ENCODE measurements at places on chromosomes 11 and 22.

DNA sequence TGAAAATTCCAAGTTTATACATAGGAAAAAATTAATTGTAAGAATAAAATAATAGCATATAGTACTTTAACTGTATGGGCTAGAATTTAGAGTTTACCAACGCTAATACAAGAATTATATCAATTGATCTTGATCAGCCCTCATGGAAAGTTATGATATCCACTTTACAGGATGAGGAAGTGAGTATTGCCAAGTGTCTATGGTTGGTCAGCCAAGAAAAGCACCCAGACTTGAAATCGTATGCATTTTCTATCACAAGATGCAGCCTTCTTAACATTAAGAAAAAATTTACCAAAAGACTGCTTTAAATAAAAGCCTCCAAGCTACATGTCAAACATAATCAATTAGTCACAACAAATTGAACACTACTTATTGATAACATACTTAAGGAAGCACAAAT, 53.0 kb downstream of the DDI1 start:
- no peak for DNase-seq

- no peak for DNase-seq
Measured at GRCh38 chr11:129034001-129034400, 91.3 kb upstream of the TP53AIP1 start.

GRCh38 chr11:66936311-66936711, 21.9 kb downstream of the PC start:
- DNase-seq = no peak

GRCh38 chr11:42410251-42410955, 901.4 kb upstream of the API5 start:
- no peak for DNase-seq

DNA sequence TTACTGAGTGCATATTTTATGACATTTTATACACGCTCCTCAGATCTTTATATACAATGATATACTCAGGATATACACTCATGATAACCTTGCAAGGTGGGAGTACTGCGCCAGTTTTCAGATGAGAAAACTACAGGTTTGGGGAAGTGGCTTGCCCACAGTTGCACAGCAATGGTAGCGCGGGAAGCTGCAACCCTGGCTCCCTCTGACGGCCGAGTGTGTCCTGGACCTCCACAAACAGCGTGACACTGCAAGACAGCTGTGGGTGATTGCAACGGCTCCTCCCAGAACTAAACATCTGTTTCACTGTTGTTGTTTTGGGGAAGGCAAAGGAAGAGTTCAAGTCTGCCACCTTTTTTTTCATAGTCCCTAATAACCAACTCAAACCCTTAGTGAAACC, 47.0 kb downstream of the PACSIN2 start:
- DNase-seq = no peak

- no peak for DNase-seq
Measured at GRCh38 chr11:13972043-13972910, 9.8 kb downstream of the SPON1 start.

DNA sequence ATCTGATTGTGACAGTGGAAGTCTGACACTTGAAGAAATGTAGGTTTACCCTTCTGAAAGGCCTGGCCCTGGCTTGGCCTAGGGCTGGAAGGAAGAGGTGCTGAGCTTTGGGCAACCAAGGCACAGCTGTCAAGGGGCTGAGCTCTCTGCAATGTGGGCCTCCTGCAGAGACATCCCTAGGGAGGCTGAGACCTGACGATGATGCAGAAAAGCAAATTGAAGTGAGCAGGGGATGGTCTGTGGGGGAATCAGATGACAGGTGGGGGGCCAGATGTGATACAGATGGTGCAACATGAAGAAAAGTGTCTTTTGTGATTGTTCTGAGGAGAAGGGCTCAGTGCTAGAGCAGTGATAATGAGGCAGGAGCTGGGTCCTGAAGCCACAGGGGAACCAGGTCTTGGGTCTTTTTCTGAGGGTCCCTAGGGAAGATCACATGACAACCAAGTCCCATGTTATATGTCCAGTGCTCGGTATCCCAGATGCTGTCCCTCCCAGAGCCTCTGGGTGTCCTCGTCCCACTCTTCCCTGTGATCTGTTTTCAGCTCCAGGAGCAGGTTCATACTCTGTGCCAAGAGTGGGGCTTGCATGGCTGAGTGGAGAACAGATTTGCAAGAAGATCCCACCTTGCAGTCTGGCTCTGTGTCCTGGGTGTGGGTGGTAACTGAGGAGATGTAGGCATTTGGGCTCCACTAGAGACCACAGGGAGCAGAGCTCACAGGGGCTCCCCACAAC, 79.9 kb upstream of the VPREB1 start:
- no peak for DNase-seq

DNA sequence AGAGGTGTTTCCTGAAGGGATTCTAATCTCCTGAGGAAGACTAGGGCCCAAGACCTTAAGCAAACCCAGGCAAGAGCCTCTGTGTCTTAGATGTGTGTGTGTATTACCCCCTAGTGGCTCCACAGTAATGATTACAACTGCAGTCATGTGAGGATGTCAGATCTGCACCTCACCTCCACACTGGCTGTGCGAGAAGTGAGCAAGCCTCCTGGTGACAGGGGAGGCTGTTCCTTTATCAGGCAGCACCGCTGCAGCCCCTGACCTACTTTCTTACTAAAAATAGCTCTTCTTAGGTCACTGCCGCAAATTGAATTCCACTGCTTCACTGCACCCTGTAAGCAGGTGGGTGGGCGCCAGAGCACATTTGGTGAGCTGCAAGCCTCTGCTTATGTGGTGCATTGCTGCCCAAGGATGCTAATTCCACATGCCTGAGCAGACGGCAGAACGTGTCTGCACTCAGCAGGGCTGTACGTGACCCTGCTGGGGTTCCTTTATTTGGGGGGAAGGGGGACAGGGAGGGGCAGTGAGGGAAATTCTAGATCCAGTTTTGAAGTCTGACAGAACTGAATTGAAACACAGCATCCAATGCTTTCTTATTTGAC, 112.4 kb downstream of the KCNC1 start:
- DNase-seq = no peak

- DNase-seq = no peak
Measured at GRCh38 chr11:133678191-133678590, 145.9 kb upstream of the OPCML start.

DNA sequence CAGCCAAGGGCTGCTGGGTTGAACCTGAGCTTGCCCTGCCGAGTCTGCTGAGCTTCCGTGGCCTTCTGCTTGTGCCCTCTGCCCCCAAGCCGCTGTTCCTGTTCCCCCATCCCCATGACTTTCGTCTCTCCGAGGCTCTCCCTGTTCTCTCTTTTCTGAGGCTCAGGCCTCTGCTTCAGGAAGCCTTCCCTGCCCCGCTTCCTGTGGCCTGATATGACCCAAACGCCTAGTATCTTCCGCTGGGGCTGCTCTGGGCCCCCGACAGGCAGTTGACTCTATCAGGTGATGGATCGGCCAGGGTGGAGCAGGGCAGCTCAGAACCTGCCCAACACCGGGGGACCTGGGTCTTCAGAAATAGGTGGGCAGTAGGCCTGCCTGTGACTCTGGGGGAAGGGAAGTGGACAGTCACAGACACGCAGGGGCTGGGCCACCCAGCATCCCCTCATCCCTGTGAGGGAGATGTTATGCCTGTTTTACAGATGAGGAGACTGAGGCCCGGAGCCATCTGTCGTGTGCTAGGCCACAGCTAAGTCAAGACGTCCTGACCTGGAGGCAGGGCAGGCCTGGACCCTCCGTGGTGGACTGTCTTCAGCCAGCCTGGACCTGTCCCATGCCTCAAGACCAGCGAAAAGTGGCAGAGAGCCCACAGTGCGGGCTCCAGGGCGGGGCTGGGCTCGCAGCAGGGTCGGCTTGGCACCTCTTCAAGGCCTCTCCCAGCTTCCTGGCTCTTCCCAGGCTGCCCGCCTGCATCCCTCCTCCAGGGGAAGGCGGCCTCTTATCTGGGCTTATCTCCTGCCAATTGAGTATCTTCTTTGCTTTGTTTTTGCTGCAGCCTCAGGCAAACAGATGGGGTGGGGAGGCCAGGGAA, 16.2 kb downstream of the BAD start:
- DNase-seq = no peak

GRCh38 chr11:61630089-61630488, 49.2 kb upstream of the SYT7 start:
- DNase-seq = no peak

DNA sequence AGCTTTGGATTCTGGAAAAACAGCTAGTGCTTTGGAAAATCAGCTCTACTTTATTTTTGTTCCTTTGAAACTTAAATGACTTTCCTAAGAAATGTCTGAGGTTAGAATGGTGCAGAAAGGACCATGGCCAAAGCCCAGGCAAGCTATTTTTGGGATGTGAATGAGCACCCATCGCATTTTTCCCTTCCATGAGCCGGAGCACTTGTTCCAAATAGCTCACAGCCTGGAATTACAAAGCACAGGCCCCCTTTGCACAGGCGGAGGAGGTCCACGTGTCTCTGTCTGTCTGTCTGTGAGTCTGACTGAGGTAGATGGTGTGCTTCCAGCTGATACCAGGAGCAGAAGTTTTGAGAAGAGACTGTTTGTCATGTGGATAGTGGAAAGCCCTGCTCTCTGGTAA, 50.7 kb downstream of the MICAL2 start:
- no peak for DNase-seq

DNA sequence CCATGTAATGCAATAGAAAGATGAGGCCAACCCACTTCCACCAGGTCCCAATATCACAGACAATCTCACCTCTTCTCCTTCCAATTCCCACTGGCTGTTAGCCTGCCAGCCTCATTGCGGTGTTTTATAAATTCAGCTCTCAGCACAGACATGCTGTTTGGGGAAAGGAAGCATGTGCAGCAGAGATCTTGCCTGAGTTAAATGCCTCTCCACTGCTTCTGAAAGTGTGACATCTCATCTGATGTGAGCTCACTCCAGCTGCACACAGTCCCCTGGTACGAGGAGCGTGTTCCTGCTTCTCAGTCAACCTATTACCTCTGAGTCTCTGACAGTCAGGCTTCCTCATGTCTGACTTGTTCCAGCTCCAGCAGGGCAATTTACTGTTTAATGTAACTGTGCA, 122.7 kb upstream of the GUCY1A2 start:
- no peak for DNase-seq

DNA sequence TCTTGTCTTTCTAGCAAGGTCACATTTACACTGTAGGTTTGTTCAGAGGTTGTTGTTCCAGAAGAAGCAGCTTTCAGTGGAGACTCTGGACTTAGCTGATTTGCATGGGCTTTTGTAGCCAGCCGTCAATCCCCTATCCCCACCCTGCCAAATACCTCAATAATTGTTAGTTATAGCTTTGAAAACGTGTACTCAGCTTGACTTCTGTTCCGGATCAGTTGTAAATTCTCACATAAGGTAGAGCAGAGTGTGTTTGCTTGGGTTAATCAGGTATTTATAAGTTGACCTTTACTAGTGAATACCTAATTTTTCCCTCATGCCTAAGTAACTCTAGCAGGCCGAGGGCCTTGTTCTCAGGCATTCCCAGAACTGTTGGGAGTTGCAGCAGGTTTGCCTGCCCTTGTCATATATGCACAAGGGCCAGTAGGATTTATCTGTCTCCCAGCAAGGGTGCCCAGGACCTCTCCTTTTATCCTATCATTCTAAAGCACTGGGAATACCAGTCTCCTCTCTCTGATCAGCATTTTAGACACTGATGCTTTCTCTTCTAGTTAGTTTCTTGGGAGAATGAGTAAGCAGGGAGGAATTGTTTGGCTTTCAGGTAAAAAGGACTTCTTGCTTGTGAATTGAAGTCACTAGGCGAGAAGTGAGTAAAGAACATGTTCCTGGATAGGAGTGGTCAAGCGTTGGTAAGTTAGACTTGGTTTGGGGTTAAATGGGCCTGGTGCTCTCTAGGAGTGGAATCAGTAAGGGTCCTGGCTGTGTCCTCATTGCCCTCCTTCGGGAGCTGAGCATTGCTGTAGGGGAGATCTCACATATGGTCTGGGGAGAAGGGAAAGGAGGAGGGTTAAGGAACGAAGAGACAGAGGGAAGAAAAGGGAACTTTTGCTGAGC, 22.1 kb downstream of the STIM1 start:
- DNase-seq = no peak

- no peak for DNase-seq
Measured at GRCh38 chr11:83639995-83640758, 354.0 kb upstream of the CCDC90B start.

DNA sequence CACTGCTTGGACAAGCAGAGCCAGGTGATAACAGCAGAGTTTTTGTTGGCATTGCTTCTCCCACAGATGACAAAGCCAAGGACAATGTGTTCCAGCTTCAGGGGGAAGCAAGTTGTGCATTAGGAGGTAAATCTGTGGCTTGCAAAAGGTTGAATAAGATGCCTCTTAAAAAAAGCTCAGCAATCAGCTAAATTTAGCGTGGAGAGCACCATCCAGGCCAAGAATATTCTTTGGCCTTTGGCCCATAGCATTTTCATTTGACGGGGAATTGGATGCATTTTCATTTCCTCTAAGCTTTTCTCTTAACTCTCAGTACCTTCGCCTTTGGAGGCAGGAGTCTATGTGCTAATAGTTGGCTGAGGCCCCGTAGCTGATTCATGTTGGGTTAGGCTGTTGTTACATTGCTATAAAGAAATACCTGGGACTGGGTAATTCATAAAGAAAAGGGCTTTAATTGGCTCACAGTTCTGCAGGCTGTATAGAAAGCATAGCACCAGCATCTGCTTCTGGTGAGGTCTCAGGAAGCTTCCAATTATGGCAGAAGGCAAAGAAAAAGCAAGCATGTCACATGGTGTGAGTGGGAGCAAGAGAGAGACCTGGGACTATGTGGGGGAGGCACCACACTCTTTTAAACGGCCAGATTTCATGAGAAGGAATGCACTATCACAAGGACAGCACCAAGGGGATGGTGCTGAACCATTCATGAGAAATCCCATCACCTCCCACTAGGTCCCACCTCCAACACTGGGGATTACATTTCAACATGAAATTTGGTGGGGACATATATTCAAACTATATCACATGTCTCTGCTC, 350.1 kb upstream of the C11orf87 start:
- DNase-seq = no peak

- DNase-seq = no peak
Measured at GRCh38 chr11:84866922-84867321, 760.2 kb downstream of the DLG2 start.

- no peak for DNase-seq
Measured at GRCh38 chr22:36612458-36612857, 83.5 kb upstream of the EIF3D start.
